ENCODE measurements at places on chromosomes 5 and 9.

DNA sequence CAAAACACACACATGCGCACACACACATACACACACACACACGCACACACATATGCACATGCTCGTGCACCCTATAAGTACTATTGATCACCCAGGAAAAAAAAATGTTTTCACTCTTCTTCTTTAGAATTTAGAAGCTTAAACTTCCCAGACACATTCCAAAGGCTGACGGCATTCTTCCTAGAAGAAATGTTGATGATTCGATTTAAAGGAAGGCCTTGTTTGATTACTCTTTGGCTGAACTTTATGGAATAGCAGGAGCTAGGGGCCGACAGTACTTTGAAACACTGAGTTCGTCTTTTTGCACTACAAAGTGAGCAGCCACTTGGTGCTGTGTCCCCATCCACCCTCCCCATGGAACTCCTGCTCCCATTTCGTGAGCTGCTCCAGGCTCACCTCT, 113.2 kb downstream of the EGFLAM start:
- no peak for DNase-seq

GRCh38 chr5:62779010-62779422, 200.4 kb downstream of the LRRC70 start:
- DNase-seq, result peak; percentile 21

DNA sequence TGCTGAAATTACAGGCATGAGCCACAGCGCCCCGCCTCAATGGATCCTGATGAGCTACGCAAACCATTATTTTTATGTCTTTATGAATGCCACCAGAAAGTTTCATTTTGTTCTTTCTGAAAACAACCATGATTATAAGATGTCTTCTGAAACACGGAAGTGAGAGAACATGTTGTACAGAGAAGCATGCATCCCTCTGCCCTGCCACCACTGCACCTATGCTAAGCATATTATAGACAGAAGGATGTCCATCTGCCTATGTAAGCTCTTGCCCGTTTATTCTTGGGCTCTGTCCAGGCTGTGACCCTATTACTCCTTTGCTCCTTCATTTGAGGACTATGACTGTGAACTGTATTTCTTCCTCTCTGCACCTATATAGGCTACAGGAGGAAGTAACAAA, 74.3 kb downstream of the GRAMD2B start:
- no peak for DNase-seq

DNA sequence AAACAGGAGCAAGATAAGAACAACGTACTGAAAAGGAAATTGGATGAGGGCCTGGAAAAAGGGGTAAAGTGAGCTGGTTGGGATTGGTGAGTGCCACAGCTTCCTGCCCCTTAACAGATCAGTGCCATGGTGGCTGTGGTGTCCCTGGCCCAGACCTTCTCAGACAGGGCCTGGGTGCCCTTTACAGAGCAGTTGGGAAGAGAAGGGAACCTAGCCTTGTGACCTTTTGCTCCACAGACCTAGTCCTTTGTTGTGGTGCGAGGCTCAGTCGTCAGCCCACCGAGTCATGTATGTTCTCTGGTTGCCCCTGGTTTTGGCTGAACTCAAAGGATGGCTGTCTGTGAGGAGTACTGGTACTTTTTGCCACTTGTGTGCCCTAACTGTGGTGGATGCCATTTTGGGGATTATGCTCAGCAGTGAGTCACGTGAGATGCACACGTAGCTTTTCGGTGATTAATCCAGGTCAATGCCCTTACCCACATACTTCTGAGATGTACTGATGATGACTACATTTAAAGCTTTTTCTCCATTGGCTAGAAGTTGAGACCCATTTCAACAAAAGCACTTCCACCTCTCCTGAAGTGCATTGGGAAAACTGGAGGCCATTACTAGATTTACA, 48.4 kb downstream of the EXOSC2 start:
- no peak for DNase-seq

DNA sequence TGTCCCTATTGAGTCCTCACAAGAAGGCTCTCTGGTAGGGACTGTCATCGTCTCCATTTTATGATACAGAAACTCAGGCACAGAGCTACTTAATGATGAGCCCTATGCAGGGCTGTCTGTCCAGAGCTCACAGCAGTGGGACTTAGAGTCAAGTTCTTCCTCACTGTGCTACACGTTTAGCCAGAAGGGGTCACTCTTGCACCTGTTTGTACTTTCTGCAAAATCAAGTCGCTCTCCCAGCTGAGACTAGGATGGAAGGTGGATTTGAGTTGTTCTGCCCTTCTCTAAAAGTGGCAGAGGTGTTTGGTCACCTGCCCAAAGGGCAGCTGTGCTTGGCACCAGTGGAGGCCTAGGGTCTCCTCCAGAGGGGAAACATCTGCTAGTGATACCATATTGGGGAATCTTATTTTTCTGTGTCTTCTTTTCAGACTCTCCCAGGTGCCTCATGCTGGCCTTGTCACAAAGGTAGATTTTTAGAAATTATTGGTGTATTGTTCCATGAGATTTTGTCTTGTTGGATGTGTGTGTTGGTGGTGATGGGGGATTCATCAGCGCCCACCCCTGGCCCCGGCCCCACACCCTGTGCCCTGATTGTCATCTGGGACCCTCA, 104.2 kb downstream of the PPARGC1B start:
- DNase-seq, result peak; percentile 38
